ENCODE measurements at places on chromosomes 12 and 14.

DNA sequence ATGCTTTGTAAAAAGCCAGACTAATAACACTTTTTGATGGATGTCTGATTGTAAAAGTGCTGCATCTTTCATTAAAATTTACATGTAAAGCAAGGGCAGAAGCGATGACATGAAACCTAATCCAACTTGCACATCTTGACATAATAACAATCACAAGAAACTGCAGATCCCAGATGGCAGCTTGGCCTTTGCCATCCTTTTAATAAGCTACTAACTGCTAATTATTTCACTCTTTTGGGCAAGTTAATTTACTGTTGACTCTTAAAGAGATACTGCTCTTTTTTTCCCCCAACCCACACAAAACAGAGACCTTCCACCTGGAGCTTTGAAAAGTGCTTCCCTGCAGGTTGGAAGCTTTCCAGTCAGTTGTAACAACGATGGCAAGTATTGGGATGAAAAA is 137.5 kb downstream of the NRXN3 start:
- DNase-seq, result no peak

GRCh38 chr14:97281741-97282140 is 484.6 kb downstream of the VRK1 start:
- no peak for DNase-seq

- DNase-seq, result no peak
Measured at GRCh38 chr14:25308244-25308643, 258.3 kb upstream of the STXBP6 start.

- no peak for DNase-seq
Measured at GRCh38 chr12:1083889-1084262, 92.9 kb downstream of the ERC1 start.

DNA sequence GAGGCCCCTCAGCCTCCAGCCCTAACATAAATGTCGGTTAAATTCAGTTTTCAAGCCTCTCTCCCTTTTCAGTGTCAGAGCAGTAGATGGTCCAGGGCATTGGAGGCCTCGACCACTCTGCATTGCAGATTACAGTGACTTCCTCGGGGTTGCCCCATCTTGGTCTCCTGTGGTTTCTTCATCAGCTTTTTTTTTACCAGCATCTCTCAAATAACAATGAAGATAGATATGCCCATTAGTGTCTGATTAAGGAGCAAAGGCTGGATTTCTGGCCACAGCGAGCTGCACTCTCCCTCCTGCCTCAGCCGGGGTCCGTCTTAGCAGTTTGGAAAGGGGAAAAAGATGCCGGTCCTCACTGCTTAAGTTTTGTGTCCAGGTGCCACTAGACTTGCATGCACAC is 49.7 kb downstream of the C14orf132 start:
- no peak for DNase-seq

Data from CD4-positive, alpha-beta T cell treated with Interleukin-17A for 1 hour (primary cell).